Anterior cingulate cortex (tissue), 58 donors: ENCODE measurements at places on chromosomes 4 and X.

DNA sequence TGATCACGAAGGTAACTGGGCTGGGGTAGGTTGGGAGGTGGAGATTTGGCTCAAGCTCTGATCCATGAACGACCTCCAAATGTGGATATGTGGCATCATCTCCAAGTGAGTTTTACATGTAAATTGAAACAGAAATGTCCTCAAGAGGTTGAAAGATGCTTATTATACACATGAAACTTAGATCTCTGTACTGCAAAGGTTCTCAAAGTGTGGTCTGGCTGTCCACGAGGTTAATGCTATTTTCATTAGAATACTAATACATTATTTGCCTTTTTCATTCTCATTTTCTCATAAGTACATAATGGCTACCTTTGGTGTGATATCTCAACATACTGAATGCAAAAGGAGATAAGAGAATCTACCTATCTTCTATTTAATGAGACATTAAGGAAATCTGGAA is 198.2 kb downstream of the RASL11B start:
- no peak for DNase-seq

DNA sequence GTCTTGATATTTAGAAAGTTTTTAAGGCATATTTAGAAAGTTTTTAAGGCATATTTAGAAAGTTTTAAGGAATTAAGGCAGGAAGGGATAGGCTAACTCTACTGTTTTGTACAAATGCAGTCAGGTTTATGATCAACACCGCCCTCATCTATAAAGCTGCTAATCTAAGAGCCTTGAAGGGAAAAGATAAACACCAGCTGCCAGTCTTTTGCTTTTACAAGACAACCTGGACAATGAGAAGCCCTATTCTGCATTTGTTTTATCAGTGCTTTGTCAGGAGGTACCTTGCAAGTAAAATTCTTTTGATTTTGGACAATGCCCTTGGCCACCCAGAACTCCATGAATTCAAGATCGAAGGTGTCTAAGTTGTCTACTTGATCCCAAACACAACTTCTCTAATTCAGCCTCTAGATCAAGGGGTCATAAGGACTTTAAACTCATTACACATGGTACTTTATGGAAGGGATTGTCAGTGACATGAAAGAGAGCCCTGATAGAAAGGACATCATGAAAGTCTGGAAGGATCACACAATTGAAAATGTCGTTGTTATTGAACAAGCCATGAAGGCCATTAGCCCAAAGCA is 39.8 kb downstream of the IL15 start:
- DNase-seq: no peak

- no peak for DNase-seq
These were observed 48.0 kb downstream of the RASL11B start for GRCh38 chr4:52910115-52910514.

DNA sequence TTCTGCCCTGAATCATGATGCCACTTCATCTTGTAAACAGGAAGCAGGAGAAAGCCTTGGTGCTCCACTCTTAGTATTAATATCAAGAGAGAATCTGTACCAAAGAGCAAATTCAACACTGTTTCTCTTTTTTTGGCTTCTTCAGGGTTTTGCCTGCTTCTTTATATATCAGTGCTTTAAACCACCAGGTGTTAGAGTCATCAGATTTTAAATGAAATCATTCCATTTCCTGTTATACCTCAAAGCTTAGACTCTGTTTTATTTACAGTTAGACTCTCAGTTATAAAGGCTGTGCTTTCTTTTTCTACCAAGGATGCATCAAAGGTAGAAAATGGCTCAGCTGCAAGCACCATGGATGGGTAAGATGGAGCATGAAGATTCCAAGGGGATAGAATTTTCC is 350.9 kb downstream of the CAMK2D start:
- DNase-seq: no peak

DNA sequence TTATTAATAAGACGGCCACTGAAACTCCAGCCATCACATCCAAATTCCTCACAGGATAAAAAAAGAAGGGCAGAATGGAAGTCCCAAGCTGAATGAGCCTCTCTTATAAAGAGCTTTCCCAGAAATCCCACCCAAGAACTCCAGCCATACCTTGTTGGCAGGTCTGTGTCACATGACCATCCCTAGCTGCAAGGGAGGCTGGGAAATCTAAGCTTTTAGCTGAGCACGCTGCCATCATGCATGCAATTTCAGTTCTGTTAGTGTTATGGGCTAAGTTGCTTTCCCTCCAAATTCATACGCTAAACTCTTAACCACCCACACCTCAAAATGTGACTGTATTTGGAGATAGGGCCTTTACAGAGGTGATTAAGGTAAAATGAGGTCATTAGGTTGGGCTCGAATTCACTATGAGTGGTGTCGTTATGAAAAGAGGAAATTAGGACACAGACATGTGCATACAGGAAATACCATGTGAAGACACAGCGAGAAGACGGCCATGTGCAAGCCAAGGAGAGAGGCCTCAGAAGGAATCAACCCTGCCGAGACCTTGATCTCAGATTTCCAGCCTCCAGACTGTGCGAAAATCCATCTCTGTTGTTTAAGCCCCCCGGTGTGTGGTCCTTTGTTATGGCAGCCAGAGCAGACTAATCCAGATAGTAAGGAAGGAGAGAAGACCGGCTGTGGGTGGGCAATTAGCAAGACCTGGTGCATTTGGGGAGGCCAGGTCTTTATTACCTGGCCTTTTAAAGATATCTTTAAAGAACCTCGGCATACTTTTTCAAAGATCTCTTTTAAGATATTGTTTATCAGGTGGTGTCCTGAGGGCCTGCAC is 317.6 kb downstream of the BCOR start:
- no peak for DNase-seq

- no peak for DNase-seq
These were observed 15.7 kb downstream of the JADE1 start for GRCh38 chr4:128825226-128825625.

GRCh38 chr4:83850435-83850834 is 314.5 kb downstream of the GPAT3 start:
- no peak for DNase-seq

- DNase-seq: no peak
These were observed 213 bp downstream of the NFKB1 start for GRCh38 chr4:102501447-102501696.

GRCh38 chr4:59127743-59128142 is 2017.6 kb upstream of the IGFBP7 start:
- no peak for DNase-seq

DNA sequence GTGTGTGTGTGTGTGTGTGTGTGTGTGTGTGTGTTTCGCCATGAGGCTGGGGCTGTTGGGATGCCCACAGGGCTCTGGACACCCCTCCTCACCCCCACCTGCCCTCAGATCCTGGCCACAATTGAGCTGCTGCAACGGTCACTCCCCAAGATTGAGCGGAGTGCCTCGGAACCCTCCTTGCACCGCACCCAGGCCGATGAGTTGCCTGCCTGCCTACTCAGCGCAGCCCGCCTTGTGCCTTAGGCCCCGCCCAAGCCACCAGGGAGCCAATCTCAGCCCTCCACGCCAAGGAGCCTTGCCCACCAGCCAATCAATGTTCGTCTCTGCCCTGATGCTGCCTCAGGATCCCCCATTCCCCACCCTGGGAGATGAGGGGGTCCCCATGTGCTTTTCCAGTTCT is 10.2 kb downstream of the ARAF start:
- DNase-seq: no peak

GRCh38 chrX:17602245-17602644 is 135.0 kb upstream of the SCML1 start:
- DNase-seq: no peak

- no peak for DNase-seq
These were observed 30.8 kb downstream of the NBDY start for GRCh38 chrX:56759736-56760409.

DNA sequence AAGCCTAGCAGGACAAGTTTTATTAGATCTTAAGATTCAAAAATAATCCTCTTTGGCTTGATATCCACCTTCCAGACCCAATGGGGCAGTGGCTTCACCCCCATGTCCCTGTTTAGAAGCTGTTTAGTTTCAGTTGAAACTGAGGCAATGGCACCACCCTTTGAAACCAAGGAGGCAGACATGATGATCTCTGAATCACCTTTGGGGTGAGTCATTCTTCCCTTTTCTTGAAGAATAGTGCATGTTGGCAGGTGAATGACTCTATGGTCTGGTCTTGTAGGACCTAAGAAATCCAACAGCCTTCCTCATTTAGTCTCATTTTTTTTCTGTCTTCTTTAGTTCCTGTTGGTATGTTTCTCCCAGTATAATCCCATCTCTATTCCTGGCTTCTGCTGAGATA is 29.5 kb upstream of the BMP15 start:
- DNase-seq: no peak

- DNase-seq: no peak
These were observed 60.7 kb upstream of the ALB start for GRCh38 chr4:73343432-73343831.

- no peak for DNase-seq
These were observed 95.1 kb downstream of the SORCS2 start for GRCh38 chr4:7287274-7287917.

DNA sequence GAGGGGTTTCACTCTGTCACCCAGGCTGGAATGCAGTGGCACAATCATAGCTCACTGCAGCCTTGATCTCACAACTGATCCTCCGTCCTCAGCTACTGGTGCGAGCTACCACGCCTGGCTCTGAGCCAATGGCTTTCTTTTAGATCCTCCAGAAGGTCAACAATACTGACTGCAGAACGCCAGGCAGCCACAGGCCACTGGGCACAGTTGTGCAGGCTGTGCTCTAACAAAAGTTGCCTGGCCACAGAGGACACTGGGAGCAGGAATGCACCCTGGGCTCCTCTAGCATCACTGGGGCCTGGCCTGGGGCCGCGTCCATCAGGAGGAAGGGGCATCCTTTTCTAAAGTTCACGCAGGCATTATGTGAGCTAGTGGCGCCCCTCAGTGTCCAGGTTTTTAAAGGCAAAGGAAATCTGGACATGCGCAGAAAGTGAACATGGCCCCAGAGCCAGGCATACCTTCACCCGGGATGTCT is 14.9 kb upstream of the PORCN start:
- peak; percentile 1 for DNase-seq

DNA sequence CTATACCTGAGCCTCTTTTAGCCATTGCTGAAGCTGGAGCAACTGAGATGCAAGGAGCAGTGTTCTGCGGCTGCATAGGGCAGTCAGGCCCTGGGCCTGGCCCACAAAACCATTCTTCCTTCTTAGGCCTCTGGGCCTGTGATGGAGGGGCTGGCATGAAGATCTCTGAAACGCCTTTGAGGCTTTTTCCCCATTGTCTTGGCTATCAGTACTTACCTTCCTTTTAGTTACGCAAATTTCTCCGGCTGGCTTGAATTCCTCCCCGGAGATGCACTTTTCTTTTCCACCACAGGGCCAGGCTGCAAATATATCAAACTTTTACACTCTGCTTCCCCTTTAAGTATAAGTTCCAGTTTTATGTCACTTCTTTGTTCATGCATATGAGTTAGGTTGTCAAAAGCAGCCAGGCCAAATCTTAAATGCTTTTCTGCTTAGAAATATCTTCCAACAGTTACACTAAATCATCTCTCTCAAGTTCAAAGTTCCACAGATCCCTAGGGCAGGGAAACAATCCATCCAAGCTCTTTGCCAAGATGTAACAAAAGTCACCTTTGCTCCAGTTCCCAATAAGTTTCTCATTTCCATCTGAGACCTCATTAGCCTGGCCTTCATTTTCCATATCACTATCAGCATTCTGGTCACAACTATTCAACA is 194.4 kb upstream of the PCDH7 start:
- DNase-seq: no peak

DNA sequence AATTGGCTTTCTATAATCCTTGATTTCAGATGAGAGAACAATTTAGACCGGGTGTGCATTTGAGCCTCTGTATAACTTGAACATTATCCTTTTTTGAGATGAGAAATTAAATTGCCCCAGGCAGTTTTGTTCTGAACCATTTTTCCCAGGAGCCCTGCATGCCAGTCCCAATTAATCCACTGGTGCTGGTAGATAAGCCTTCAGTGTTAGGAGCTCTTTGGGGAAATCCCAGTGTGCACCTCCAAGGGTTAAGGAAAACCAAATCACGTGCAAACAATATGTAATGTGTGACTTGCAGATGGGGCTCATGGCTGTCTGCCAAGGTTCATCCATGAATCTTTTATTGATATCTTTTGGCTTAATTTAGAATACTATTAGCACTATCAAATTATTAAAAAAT is 43.2 kb downstream of the KIT start:
- DNase-seq: no peak

DNA sequence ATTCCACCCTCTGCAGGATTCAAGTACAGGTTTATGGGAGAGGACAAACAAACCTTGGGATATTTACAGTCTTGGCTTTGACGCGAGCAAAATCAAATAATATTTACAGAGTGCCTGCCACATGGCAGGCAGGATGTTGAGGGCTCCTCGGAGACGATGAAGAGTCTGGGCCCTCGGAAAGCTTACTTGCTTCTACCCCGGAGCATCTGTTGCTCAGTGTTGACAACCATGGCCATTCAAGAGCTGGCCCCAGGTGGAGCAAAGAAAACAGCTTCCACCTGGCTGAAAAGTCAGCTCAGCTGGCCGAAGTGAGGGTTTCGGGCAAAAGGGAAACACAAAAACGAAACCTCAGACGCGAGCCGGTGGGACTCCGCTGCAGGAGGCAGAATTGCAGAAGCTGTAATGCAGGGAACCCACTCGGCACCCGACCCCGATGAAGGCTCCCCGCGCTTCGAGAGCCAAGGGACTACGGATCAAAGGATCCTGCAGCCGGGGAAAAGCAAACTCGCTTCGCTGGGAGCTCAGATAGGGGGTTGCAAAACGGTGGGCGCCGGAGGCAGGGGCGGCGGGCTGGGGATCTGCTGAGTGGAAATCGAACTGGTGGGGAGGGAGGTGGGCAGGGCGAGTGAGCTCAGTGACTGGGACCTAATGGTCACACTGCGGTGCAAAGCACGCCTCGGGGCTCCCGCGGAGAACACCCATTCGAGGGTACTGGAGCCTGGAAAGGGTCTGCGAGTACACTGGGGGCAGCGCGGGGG is 805 bp downstream of the ATP8A1 start:
- DNase-seq: no peak

DNA sequence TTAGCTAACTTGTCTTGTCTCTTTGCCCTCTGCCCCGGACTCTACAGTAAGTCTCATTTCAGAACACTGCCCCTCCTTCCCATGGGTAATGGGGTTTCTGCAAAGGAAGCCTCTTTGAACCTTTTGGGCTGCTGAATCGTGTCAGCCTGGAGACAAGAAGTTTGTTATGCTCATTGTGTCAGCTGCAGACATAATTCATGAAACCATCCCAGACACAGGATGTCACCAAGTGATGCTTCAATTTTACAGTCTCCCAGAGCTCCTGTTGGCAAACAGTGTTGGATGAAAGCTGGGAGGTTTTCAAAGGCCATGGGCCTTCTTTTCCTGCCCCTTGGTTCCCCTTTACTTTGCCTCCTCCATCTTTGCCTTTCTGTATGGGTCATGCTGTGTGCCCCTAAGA is 223.1 kb upstream of the TAPT1 start:
- DNase-seq: no peak

DNA sequence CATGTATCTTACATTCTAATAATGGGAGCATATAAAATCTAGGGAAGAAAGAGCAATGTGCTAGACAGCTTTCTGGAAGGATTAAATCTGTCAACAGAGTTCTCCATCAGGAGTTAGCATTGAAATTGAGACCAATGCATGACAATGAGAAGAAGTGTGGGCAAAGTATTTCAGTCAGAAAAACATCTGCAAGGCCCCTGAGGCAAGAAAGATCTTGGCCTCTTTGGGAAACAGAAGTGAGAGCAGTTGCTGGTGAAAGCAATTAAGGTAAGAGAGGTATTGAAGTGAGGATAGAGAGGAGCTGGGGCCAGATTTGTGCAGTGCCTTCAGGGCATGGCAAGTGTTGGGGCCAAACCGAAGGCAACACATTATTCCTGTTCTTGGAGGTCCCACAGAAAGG is 999.1 kb downstream of the STPG2 start:
- no peak for DNase-seq

GRCh38 chrX:41118156-41118555 is 32.9 kb downstream of the USP9X start:
- no peak for DNase-seq

GRCh38 chrX:108439961-108440696 is 491 bp downstream of the COL4A5 start:
- DNase-seq: no peak
